ENCODE measurements at places on chromosomes 5 and 9. TPM values are rescaled to one million over a fixed set of nuclear protein-coding genes. Genes with fewer than 3 reads are reported as not detected.
A peak's percentile ranks its signal among the peaks of the same experiment; 100 is the strongest.

The SLC25A2 gene
- 1.1 TPM for total RNA-seq

DNA sequence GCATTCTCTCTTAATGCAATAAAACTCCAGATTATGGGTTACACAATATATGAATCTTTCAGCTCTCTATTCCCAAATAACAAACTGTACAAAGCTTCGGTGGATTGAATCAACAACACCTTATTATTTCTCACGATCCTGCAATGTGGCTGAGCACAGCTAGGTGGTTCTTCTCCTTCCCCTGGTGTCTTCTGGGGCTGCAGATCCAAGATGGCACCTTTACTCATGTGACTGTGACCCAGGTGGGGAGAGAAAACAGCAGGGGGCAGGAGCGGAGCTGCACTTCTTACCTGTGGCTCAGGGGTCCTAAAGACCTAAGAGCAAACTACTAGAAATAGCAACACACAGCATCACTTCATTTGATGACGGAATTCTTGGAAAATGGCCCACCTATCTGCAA is 233.1 kb downstream of the IRX1 start:
- no peak for DNase-seq

DNA sequence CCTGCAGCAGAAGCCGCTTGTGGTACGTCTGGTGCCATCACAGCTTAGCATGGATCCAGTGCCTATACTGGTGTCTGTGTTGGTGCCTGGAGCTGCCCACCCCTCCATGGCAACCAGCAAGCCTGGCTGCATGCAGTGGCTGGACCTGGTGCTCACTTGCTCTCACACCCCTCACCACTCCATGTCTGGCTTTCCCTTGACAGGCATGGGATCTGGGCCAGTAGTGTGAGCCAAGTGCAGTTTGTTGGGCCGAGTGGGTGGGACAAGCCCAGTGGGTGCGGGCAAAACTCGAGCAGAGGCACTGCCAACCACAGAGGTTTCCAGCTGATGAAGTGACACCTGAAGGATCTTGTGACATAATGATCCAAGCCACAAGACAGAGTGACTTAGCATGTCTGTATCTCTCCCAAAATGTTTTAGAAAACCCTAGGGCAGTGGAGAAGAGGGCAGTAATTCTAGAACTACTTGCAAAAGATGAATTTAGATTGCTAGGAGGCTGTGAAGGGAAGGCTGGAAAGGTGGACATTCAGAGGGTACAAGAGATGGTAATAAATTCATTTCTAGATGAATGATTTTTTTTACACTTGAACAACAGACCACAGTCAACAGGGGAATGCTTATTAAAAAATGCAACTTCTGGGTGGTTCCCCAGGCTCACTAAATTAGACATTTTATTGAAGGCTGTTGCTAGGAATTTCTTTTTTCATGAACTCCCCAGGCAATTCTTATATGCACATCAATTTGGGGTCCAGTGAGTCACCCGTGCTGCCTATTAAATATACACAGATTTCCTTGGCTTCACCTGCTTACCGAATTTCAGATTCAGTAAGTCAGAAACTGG is 660.3 kb downstream of the TLR4 start:
- DNase-seq = no peak

- no peak for DNase-seq
Measured at GRCh38 chr9:12934545-12935272, 159.9 kb downstream of the LURAP1L start.

DNA sequence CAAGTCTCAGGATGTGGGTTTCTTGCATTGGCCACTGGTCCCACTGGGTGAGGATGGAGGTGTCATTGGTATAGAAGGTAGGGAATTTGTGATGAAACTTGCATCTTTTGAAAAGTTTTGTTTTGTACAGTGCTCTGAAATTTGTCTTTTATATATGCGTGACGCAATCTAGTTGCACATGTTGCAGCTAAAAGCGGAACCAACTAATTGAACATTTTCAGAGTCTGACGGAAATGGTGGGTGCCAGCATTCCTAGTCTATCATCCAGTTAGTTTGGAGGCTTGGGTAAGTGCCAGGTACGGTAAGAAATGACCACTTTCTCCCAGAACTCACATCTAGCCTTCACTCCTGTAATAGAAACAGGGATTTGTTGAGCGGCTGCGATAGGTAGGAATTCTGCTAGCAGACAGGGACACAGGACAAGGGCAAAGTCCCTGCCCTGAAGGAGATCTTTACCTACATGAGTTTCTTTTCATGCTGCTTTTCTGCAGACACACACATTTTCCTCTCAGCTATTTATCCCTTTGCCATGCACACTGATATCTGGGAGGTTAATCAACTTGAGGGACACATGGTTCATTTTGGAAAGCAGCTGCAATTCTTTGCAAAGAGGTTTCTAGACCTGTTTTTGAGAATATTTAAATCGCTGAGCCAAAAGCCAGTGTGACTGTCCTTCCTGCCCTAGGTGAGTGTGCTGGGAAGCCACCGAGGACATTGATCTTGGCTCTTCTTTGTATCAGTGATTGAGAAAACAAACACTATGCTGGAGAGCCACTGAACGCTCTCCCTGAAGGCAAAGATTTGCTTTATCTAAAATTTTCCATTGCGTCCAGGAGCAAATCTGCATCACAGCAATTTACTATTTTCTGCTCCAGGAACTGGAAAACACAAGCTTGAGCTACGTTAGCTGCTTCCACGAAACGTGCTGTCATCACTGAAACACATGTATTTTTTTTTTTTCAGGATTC is 89.7 kb downstream of the DAP start:
- no peak for DNase-seq

The CTSV gene
- 0.38 TPM for total RNA-seq

DNA sequence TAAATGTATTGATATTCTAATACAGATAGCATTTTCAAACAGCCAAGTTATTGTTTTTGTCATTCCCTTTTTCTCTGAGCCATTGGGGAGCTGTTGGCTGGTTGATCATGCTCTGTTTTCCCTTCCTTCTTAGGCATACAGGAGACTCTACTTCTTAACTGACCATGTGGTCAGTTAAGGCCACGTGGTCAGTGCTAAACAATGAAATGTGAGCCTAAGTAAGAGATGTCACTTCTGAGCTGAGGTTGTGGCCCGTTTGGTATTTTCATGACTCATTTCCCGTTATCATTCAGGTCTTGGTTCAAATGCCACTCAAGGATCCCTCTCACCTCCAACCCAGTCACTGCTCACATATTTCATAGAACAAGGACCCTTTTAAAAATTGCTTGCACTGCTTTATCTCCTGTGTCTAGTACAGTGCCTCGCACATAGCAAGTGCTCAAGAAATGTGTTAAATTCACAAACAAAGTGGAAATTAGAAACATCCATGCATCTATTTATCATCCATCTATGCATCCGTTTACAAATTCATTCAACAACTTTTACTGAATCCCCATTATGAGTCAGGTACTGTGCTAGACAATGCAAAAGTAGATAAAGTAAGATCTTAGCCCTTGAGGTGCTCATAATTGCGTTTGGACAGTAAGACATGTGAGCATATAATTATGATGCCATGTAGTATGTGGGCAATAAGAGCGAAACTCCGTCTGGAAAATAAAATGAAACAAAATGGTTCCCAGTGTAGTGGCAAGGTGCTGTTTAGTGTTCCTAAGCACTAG is 50.7 kb downstream of the ARRDC3 start:
- DNase-seq = peak; percentile 75

GRCh38 chr5:173789031-173789920 is 98.9 kb upstream of the CPEB4 start:
- no peak for DNase-seq

GRCh38 chr9:90956026-90956810 is 154.6 kb downstream of the SYK start:
- no peak for DNase-seq

GRCh38 chr9:117170567-117170966 is 244.3 kb downstream of the ASTN2 start:
- no peak for DNase-seq

- DNase-seq = peak; percentile 48
Measured at GRCh38 chr9:6598249-6598725, 47.2 kb downstream of the GLDC start.

DNA sequence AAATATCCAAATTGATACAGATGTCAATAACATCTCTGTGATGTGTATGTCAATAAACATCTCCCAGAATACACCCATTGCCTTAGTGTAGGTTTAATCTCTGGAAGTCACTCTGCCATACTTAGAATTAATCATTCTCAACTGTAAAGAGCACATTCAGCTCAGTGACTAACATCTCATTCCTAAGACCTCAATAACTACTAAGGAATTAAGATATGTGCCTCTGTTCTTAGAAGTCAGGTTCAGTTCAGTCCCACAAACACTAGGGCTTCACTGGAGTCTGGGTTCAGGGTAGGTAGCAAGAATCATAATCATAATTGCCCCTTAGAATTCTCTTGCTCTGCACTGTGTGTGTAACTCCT is 31.7 kb downstream of the UGCG start:
- no peak for DNase-seq

DNA sequence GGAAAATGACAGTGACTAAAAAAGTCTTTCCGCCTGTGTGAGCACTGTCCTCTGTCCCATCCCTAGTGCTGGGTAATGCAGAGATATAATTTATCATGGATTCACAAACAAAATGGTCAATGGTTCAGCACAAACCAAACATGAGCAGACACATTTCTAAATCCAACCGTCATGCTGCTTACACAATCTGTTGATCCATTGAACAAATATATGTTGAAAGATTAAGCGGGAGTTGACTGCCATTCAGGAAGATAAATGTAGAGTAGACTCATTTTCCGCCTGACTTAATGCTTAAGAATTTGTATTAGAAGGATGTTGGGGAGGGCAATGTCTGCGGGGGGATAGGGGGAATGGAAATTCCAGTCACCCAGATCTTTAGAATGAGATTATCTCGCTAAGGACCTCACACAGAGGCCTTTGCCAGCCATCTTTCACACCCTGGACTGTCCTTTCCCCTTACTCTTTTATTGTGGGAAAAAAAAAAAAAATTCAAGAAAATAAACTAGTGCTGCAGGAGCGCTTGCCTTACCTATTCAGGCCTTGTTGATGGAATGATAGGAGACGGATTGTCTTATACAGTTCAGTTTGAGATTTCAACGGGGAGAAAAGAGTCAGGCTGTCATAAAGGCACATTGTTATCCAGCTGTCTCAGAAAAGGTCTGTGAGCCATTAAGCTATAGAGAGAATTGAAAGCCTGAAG is 153.7 kb downstream of the TLE1 start:
- no peak for DNase-seq

- DNase-seq = peak; percentile 94
Measured at GRCh38 chr9:89522261-89522958, 24.5 kb upstream of the SEMA4D start.

The ORM2 gene
- total RNA-seq = not detected

GRCh38 chr5:172713809-172714490 is 57.0 kb downstream of the DUSP1 start:
- no peak for DNase-seq

Data from activated CD8-positive, alpha-beta memory T cell treated with anti-CD3 and anti-CD28 coated beads, Interleukin-2, amount 10 ng/mL, durations not matched to agents 7 days and 5 days (primary cell).